MCF 10A (cell line): ENCODE measurements at places on chromosomes 2 and 18. TPM values are rescaled to one million over a fixed set of nuclear protein-coding genes. Genes with fewer than 3 reads are reported as not detected.
A peak's percentile ranks its signal among the peaks of the same experiment; 100 is the strongest.

EMILIN1 gene
- 0.20 and 0.21 TPM in 2 replicates for total RNA-seq

LIMS1 gene
- total RNA-seq, result 70.9 and 74.9 TPM in 2 replicates

TUBB8B gene
- total RNA-seq, result not detected in 2 replicates

DNA sequence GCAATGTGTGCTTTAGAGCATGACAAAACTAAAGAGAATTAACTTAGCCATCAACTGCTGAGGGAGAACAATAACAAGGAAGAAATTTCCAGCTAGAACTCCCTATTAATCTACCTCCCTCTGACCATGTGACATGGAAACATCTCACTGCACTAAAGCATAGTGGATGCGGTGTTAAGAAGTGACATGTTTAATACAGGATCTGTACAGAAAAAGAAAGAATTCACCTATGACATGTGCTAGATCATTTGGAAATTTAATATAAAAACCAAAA lies 202.3 kb upstream of the KLHL14 start:
- H3K36me3 ChIP-seq, result no peaks in the 10 kb centered on the region
- DNase-seq, result no peak
- H3K27me3 ChIP-seq, result peaks cover 93% of the 10 kb centered on the region
- H3K27ac ChIP-seq, result no peak overlapping the region

GRCh38 chr2:142805244-142805643 lies 72.2 kb upstream of the KYNU start:
- no peaks in the 10 kb centered on the region for H3K4me1 ChIP-seq
- DNase-seq, result no peak
- H3K27me3 ChIP-seq, result no peaks in the 10 kb centered on the region
- no peak overlapping the region for H3K4me3 ChIP-seq
- H3K27ac ChIP-seq, result no peak overlapping the region

GRCh38 chr2:36461039-36461681 lies 105.6 kb downstream of the CRIM1 start:
- H3K4me1 ChIP-seq, result peaks cover 7% of the 10 kb centered on the region
- no peak overlapping the region for H3K4me3 ChIP-seq
- DNase-seq, result peak; percentile 77
- H3K27ac ChIP-seq, result no peak overlapping the region
- peaks cover 43% of the 10 kb centered on the region for H3K36me3 ChIP-seq
- no peaks in the 10 kb centered on the region for H3K27me3 ChIP-seq

GRCh38 chr2:105937498-105938097 lies 192.9 kb downstream of the NCK2 start:
- no peak overlapping the region for H3K4me3 ChIP-seq
- H3K27ac ChIP-seq, result no peak overlapping the region
- H3K27me3 ChIP-seq, result no peaks in the 10 kb centered on the region
- no peaks in the 10 kb centered on the region for H3K4me1 ChIP-seq
- no peak for DNase-seq

- no peaks in the 10 kb centered on the region for H3K27me3 ChIP-seq
- DNase-seq, result no peak
- H3K4me3 ChIP-seq, result no peak overlapping the region
- peaks cover 18% of the 10 kb centered on the region for H3K4me1 ChIP-seq
- peaks cover 82% of the 10 kb centered on the region for H3K36me3 ChIP-seq
- H3K27ac ChIP-seq, result no peak overlapping the region
Observed at GRCh38 chr2:85049236-85049635, 78.3 kb downstream of the KCMF1 start.
